MCF 10A (cell line): ENCODE measurements at places on chromosomes 16 and 17.

DNA sequence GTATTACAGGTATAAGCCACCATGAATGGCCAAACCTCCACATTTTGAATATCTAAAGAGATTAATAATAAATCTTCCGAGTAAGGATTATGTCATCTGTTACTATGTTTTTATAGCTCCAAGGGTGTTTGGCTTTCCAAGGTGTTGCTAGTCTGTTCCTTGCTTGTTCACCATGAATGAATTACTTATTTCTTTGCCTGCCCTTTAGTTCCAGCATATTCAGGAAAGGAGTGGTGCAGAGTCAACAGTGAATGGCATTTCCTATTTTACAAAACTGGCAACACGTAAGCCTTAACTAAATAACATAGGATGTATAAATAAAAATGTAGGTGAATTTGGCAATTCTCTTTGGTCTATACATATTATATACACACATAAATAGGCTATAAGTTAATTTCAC is 70.3 kb downstream of the MYO1D start:
- no peaks in the 10 kb centered on the region for H3K27me3 ChIP-seq
- H3K4me1 ChIP-seq, result peaks cover 9% of the 10 kb centered on the region
- H3K4me3 ChIP-seq, result no peak overlapping the region
- DNase-seq, result no peak
- no peaks in the 10 kb centered on the region for H3K36me3 ChIP-seq
- no peak overlapping the region for H3K27ac ChIP-seq

- H3K36me3 ChIP-seq, result no peaks in the 10 kb centered on the region
- H3K4me3 ChIP-seq, result no peak overlapping the region
- DNase-seq, result no peak
- peaks cover 16% of the 10 kb centered on the region for H3K4me1 ChIP-seq
Measured at GRCh38 chr16:86227041-86227440, 283.3 kb upstream of the FOXF1 start.

- DNase-seq, result no peak
- no peaks in the 10 kb centered on the region for H3K4me1 ChIP-seq
- H3K27me3 ChIP-seq, result peaks cover 95% of the 10 kb centered on the region
Measured at GRCh38 chr17:74011966-74012365, 191.5 kb upstream of the RPL38 start.

GRCh38 chr17:50297407-50297865 is 23.2 kb downstream of the TMEM92 start:
- H3K36me3 ChIP-seq, result no peaks in the 10 kb centered on the region
- DNase-seq, result peak; percentile 84
- H3K27me3 ChIP-seq, result no peaks in the 10 kb centered on the region
- H3K4me3 ChIP-seq, result no peak overlapping the region
- H3K27ac ChIP-seq, result no peak overlapping the region
- no peaks in the 10 kb centered on the region for H3K4me1 ChIP-seq

GRCh38 chr17:82008941-82009405 is 13.7 kb downstream of the CENPX start:
- H3K27me3 ChIP-seq, result no peaks in the 10 kb centered on the region
- H3K4me3 ChIP-seq, result no peak overlapping the region
- H3K27ac ChIP-seq, result no peak overlapping the region
- no peak for DNase-seq
- peaks cover 12% of the 10 kb centered on the region for H3K36me3 ChIP-seq

GRCh38 chr17:55264645-55265298 is at the start of gene HLF:
HLF (plus strand) TSS chr17:55264960; CDS start chr17:55265485, 525 bp downstream.
- H3K4me3 ChIP-seq, result peak within 1 kb of the TSS; percentile 19
- H3K4me1 ChIP-seq, result no peaks in the 10 kb centered on the region
- H3K27ac ChIP-seq, result no peak within 1 kb of the TSS
- H3K36me3 ChIP-seq, result no peaks in the 10 kb centered on the region

DNA sequence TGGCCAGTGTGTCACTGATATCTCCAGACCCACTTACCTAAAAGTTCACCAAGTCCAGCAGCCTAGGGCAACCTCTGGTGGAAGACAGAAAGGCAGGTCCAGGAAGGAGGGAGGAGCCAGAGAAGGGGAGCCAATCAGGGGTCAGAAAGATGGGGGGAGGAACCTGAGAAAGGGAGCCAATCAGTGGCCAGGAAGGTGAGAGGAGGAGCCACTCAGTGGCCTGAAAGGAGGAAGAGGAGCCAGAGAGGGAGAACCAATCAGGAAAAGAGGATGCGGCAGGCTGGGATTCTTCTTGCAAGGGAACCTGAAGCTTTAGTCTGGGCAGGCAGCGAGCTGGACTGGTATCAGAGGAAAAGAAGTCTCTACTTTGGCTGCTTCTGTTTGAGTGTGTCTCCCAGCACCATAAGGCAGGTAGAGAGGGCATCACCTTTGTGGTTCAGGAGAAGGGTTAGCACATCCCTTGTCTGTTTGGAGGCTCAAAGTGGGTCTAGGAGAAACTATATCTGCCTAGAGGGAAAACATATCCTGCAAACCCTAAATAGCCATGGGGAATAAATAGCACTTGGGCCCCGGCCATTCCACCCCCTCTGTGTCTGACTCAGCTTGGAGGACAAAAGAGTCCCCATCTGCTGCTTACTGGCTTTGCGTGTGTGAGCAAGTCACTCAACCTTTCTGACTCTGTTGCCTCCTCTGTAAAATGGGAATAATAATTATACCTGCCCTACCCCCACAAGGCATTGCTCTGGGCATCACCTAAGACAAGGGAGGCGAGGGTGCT is 43.4 kb upstream of the CRHR1 start:
- peak overlapping the region; percentile 61 for H3K27ac ChIP-seq
- peaks cover 31% of the 10 kb centered on the region for H3K27me3 ChIP-seq
- no peaks in the 10 kb centered on the region for H3K36me3 ChIP-seq
- H3K4me3 ChIP-seq, result no peak overlapping the region
- H3K4me1 ChIP-seq, result peaks cover 5% of the 10 kb centered on the region
- DNase-seq, result peak; percentile 66

DNA sequence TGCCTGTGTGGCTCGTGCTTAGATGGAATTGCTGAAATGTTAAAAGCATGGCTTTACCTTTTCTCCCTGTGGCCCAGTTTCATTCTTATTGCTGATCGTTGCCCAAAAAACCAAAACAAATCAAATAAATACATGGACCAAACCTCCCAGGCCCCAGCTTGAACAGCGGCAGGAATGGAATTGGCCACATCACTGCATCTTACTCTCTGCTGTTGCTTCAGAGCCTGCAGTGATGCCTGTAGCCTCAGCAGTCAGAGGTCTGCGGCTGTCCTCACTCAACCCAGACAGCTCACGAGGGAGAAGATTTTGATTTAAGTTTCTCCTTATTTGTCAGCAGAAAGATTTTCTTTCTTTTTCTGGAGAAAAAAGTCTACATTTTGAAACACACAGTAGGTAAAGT is 91.5 kb downstream of the NPIPB11 start:
- no peak overlapping the region for H3K4me3 ChIP-seq
- no peaks in the 10 kb centered on the region for H3K36me3 ChIP-seq
- no peaks in the 10 kb centered on the region for H3K27me3 ChIP-seq
- DNase-seq, result no peak

DNA sequence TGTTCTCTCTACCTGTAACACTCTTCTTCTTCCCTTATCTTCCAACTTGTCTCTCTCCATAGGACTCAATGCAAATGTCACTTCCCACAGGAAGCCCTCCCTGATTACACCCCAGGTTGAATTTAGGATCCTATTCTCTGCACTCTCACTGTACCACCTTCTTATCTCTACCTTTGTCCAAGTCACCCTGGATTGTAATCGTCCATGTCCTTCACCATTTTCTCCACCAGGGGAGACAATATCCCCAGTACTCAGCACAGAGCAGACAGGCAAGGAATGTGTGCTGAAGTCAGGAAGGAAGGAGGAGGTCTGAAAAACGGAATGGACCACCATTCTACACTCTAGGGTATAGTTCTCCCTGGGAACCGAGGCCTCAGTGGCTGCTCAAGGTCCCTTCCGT is 14.2 kb downstream of the C16orf82 start:
- H3K36me3 ChIP-seq, result no peaks in the 10 kb centered on the region
- H3K4me1 ChIP-seq, result no peaks in the 10 kb centered on the region
- no peak overlapping the region for H3K4me3 ChIP-seq
- no peaks in the 10 kb centered on the region for H3K27me3 ChIP-seq

- no peak for DNase-seq
- H3K27me3 ChIP-seq, result peaks cover 44% of the 10 kb centered on the region
Measured at GRCh38 chr16:49490321-49490705, 116.7 kb downstream of the C16orf78 start.

DNA sequence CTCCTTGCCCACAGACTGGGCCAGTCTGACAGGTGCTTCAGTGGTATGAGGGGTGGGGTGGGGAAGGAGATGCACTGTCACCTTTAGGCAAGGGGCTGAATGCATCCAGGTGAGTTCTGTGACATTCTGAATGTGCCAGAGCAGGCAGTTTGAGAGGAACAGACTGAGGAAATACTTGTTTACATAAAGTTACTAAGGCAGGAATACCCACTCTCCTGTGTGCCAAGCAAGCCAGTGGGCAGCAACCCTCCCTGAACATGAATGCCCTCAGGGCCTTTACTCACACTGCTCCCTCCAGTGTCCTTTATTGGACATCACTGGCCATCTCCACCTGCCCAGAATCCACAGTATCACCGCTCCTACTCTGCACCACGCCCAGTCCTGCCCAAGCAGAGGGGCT is 33.1 kb upstream of the ULK2 start:
- peak; percentile 64 for DNase-seq
- peaks cover 66% of the 10 kb centered on the region for H3K36me3 ChIP-seq
- H3K27me3 ChIP-seq, result no peaks in the 10 kb centered on the region

DNA sequence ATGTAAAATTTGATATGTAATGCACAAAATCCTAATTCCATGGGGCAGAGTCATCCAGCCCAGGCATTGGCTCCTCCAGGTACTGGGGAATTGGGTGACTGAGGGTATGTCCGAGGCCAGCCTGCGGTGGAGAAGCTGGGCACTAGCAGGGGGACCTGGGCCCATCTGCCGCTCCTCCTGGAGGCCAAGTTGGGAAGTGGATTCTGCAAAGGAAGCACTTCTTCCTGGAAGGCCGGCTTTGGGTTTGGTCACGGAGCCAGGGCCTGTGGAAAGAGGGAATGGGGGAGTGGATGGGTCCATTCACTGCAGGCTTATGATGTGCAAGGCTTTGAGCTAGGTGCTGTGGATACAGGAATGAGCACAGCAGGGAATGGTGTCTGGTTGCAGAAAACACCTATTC is 85.8 kb downstream of the GNAO1 start:
- no peak overlapping the region for H3K4me3 ChIP-seq
- H3K4me1 ChIP-seq, result no peaks in the 10 kb centered on the region
- peaks cover 60% of the 10 kb centered on the region for H3K27me3 ChIP-seq
- no peak overlapping the region for H3K27ac ChIP-seq

GRCh38 chr16:66961065-66961744 is at the start of gene CES3:
CES3 (plus strand) TSS chr16:66961266; CDS start chr16:66961308, 42 bp downstream.
- peaks cover 11% of the 10 kb centered on the region for H3K27me3 ChIP-seq
- DNase-seq, result peak; percentile 66
- no peak within 1 kb of the TSS for H3K27ac ChIP-seq
- H3K4me3 ChIP-seq, result no peak within 1 kb of the TSS
- no peaks in the 10 kb centered on the region for H3K36me3 ChIP-seq

- no peak overlapping the region for H3K4me3 ChIP-seq
- DNase-seq, result no peak
- H3K4me1 ChIP-seq, result no peaks in the 10 kb centered on the region
- no peak overlapping the region for H3K27ac ChIP-seq
- H3K27me3 ChIP-seq, result peaks cover 64% of the 10 kb centered on the region
Measured at GRCh38 chr17:5661491-5662125, 77.3 kb upstream of the NLRP1 start.

GRCh38 chr16:89368604-89369249 is 121.6 kb downstream of the ANKRD11 start:
- H3K27me3 ChIP-seq, result no peaks in the 10 kb centered on the region
- H3K4me1 ChIP-seq, result peaks cover 28% of the 10 kb centered on the region
- H3K36me3 ChIP-seq, result peaks cover 48% of the 10 kb centered on the region
- H3K27ac ChIP-seq, result peak overlapping the region; percentile 51

DNA sequence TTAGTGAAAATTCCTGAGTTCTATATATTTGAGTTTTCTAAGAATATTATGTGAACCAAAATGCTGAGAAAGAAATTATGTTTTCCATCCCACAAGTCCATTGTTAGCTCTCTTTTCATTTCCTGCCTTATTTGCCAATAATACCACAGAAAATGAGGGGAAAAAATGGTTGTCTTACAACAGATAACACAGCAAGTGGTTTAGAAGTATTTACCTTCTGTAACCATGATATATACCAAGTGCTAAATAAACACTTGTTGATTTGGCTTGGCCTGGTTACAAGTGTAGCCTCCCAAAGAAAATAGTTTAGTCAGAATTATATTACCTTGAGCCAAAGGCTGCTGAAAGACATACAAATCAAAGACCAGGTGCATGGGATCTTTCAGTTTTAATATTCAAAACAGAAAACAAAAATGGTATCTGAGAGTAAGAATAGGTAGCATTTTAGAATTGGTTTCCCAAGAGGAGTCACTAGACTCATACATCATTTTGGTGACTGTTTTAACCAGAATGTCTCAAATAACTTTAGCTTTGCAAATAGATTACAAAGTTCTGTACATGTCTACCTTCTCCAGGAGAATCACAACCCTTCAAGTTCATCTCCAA is 439.8 kb upstream of the DYNLRB2 start:
- H3K4me3 ChIP-seq, result no peak overlapping the region
- DNase-seq, result peak; percentile 27
- H3K27ac ChIP-seq, result no peak overlapping the region
- H3K4me1 ChIP-seq, result peaks cover 13% of the 10 kb centered on the region
- H3K36me3 ChIP-seq, result no peaks in the 10 kb centered on the region

GRCh38 chr16:83728492-83728891 is 79.3 kb upstream of the HSBP1 start:
- no peak overlapping the region for H3K4me3 ChIP-seq
- H3K4me1 ChIP-seq, result no peaks in the 10 kb centered on the region
- no peak for DNase-seq
- H3K36me3 ChIP-seq, result no peaks in the 10 kb centered on the region
- H3K27me3 ChIP-seq, result no peaks in the 10 kb centered on the region

DNA sequence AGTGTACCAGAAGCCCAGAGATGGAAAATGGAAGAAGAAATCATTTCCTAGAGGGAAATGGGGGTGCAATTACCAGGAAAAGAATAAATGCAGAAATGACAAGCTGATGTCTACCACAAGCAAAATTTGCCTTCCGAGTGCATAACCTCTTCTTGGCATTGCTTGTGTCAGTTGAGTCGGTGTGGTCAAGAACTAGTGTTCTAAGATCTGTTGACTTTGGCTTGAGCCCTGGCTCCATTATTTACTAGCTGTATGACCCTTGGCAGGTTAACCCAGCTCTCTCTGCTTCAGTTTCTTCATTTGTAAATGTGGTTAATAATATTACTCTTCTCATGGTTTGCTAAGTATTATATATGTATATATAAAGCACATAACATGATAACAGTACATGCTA is 273.0 kb upstream of the IRX5 start:
- peak overlapping the region; percentile 73 for H3K27ac ChIP-seq
- H3K4me1 ChIP-seq, result peaks cover 38% of the 10 kb centered on the region
- H3K36me3 ChIP-seq, result no peaks in the 10 kb centered on the region
- peak overlapping the region; percentile 63 for H3K4me3 ChIP-seq
